ENCODE measurements at places on chromosomes 5 and 9.

DNA sequence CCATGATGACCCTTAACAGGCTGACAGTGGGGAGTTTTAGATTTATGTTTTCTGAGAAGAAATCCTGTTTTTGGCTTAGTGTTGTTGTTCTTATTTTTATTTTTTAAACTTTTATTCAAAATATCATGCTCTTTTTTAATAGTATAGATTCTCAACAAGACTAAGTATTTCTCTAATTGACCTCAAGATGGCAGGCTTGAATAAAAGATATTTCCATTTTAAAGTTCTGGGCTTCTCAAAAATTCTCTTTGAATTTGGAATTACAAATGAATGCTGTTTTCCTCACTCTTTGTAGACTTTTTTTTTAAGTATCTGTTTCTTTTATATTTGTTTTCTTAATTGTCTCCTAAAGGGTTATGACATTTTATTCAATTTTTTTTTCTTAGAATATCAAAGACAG, 50.0 kb upstream of the SH3GL2 start:
- DNase-seq = no peak

DNA sequence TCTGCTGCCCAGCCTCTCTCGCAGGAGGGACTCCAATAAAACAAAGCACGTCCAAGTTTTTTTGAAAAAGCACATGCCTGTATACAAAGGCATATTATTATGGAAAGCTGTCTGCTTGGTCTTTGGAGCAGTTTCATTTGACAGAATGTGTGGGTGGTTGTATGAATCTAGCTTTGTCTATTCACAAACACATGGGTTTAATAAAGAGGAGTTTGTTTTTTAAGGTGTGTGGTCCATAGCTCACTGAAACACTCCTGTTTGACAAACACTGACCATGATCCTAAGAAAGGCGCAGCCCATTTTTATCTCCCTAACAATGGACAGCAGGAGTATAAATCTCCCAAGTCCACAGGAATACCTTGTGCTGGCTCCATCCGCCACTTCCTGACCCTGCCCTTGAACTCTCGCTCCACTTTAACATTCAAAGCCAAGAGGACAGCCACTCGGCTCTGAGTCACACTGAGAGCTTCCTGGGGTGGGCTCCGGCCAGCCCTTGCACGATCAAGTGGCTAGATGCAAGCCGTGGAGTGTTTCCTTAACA, 371.9 kb downstream of the EBF1 start:
- no peak for DNase-seq

- DNase-seq = no peak
Observed at GRCh38 chr9:81814794-81815464, 113.3 kb upstream of the SPATA31D4 start.

GRCh38 chr5:60352992-60353599, 346.9 kb downstream of the DEPDC1B start:
- DNase-seq = no peak

DNA sequence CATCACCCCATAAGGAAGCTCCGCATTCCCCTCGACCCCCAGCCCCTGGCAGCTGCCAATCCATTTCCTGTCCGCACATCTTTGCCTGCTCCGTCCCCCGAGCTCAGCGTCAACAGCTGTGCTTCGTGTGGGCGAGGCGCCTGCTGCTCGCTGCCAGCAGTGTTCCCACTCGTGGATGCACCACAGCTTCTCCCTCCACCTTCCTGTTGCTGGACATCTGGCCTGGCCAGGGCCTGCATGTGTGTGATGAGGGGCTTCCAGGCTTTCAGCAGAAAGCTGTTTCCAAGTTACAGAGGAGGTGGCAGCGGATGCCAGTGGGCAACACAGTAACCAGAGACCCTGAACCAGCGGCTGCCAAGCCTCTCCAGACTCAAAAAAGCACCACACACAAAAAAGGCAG, 86.0 kb downstream of the PRRT1B start:
- DNase-seq = no peak

- no peak for DNase-seq
Observed at GRCh38 chr9:129480227-129480626, 140.7 kb downstream of the C9orf50 start.

- no peak for DNase-seq
Observed at GRCh38 chr9:28082671-28083070, 509.4 kb upstream of the C9orf72 start.

DNA sequence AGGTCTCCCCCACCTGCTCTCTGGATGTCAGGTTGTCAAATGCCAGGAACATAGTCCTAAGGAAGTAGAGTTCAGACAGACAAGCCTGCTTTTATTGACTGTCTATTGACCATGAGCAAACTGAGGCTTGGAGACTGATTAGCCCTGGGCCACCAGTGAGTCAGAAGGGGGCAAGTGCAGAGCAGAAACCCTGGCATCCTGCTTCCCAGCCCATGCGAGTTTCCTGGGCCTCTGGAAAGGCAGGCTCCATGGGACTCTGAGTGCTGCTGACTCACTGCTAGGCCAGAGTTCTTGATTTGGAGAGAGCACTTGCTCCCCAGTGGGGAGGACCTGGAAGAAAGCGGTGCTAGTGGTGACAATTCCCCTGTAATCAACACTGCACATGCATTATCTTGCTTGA, 2.8 kb upstream of the HBEGF start:
- DNase-seq = no peak

- no peak for DNase-seq
Observed at GRCh38 chr5:52822437-52822836, 34.7 kb downstream of the ITGA1 start.

DNA sequence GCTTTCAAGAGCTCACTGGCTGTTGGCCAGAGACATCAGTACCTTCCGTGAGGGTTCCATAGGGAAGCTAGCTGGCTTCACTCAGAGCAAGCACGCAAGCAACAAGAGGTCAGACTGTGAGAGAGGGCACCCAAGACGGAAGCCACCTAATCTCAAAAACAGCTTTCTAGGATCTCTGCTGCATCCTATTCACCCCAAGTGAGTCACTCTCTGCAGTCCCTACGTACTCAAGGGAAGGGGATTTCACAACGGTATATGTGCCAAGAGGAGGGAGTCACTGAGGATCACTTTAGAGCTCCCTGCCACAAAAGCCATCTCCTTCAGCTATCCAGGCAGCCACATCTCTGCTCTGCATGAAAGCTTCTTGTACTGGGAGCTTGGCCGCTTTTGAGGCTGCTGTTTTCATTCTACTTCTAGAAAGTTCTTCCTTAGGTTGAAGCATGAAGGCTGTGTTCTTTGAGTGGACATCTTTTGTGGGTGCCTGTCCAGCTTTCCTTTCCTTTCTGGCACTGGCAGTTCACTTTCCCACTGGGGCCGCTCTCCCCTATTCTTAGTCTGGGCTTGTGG, 249.5 kb downstream of the MAN2A1 start:
- no peak for DNase-seq

- no peak for DNase-seq
Observed at GRCh38 chr9:93265972-93266371, 82.0 kb downstream of the WNK2 start.

GRCh38 chr5:67154556-67155206, 41.9 kb downstream of the CD180 start:
- no peak for DNase-seq

DNA sequence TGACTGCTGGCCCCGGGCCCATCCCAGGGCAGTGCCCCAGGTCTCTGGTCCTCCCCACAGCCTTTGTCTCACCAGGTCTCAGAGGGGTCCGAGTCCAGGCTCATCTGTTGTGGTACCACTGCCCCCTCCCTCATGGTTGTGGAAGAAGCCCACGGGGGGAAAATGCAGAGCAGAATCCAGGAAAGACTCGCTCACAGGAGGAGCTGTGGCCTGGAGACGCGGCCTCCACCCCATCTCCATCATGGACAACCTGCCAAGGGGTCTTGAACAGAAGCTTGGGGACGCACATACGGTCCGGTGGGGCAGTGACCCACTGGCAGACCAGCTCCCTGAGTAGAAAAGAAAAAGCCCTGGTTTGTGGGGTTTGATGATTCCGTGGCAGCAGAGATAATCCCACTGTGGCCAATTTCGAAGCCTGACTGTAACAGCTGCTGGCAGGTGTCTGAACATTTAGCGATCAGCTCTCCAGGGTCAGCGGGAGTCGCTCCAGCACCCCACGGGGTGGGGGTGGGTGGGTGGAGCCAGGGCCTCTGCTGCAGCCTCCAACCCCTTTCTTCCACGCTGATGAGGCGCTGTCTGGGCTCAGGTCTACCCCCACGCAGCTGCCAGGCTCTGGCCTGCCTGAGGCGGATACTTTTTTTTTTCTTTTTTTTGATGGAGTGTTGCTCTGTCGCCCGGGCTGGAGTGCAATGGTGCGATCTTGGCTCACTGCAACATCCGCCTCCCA, 1.9 kb upstream of the GRIN1 start:
- DNase-seq = no peak

All from activated CD4-positive, alpha-beta T cell treated with anti-CD3 and anti-CD28 coated beads for 48 hours (primary cell).